ENCODE measurements at places on chromosomes 1 and 21. TPM values are rescaled to one million over a fixed set of nuclear protein-coding genes. Genes with fewer than 3 reads are reported as not detected.

DNA sequence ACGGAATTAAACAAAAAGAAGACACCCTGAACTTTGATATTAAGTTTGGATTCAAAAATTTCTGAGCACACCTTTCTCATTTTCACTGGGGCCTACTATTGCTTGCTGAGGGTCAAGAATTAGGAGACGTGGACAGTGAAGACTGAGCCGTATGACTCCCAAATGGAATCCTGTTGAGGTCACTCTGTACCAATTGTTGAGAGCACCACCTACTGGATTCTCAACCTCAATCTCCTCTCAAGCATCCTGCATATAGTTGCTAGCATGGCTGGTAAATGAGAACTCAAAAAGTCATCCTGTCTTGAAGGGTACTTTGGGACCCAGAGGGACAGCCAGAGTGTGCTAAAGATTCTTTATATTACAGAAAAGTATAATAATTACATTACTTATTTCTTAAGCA, 20.2 kb upstream of the MTR start:
- DNase-seq, result no peak

- no peak for DNase-seq
Observed at GRCh38 chr1:202805886-202806844, 2.1 kb downstream of the KDM5B start.

DNA sequence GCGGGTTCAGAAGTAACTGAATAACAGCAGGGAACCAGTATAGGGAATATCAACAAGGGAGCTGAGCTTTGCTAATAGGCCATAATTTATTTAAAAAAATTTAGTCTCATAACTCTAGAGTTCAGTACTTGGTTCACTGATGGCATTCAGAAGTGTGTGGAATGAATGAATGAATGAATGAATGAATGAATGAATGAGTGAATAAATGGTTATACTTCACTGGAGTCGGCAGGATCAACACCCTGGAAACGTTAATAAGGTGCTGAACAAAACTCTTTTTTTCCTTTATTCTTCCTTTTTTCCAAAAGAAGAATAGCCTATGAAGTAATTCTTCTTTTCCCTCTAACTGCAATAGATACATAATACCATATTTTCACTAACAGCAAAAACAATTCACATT, 129.3 kb downstream of the SIM2 start:
- no peak for DNase-seq

GRCh38 chr1:208557723-208558094, 313.5 kb upstream of the PLXNA2 start:
- DNase-seq, result no peak

- DNase-seq, result no peak
Observed at GRCh38 chr1:33563699-33564098, 91.3 kb downstream of the ZSCAN20 start.

DNA sequence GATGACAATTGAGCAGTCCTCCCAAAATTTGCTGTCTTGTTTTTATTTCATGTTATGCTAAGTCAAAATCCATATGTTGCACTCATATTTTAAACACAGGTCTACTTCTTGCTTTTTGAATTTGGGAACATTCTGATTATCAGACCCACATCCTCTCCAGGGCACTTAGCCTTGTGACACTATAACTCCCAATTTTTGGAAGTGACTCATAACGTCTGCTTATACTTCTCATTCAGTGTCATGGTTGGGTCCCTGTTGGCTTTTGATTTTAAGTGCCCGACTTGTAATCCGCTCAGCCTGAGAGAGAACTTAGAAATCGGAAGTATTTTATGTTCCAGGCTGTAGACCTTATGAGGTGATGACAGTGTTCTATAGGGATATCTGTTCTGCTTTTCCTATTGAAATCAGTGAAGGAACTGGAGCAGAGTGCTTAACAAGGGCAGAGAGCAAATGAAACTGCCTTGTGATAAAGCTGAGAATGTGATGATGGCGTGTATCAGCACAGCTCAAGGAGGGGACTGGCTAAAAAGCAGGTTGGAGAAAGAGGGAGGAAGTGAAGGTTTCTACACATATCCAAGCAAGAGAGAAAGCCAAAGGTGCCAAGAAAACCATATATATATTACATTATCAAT, 136.0 kb downstream of the HLX start:
- DNase-seq, result no peak

GRCh38 chr1:166062421-166063070, 104.3 kb downstream of the FAM78B start:
- no peak for DNase-seq

- no peak for DNase-seq
Observed at GRCh38 chr21:38888991-38889561, 83.3 kb downstream of the ETS2 start.

DNA sequence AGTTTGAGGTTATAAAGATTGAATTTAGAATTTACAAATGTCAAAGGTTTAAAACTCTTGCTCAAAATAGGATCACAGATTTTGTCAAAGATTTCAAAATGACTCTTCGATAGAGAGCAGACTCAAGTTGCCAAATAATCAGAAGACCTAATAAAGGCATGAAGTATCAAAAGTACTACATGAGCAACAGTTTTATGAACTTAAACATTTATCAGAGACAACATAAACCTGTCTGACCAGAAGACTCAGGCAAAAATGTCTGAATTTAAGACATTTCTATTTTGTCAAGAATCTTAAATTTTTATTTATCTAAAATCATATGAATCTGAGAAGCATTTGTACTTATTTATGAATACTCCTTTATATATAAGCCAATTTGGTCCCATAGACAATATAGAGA, 330.9 kb downstream of the PTPRU start:
- no peak for DNase-seq

DNA sequence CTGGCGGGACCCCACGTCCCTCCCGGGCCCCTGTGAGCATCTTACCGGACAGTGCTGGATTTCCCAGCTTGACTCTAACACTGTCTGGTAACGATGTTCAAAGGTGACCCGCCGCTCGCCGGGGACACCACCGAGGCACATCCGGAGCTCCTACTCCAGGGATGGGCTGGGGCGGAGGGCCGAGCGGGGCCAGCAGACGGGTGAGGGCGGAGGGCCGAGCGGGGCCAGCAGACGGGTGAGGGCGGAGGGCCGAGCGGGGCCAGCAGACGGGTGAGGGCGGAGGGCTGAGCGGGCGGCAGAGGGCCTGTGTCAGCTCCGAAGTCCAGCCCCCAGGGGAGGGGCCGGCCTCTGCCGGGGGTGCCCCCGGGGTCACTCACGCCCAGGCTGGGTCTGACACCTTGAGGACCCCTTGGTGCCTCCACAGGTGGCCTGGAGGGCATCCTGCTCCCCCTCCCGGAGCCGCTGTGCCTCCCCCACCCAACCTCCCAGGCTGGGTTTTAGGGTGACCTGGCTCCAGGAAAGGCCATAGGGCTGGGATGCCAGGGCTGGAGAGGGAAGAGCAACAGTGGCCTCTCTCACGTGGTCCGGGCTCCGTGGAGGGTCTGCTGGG, 5.7 kb upstream of the TTLL10 start:
- no peak for DNase-seq

DNA sequence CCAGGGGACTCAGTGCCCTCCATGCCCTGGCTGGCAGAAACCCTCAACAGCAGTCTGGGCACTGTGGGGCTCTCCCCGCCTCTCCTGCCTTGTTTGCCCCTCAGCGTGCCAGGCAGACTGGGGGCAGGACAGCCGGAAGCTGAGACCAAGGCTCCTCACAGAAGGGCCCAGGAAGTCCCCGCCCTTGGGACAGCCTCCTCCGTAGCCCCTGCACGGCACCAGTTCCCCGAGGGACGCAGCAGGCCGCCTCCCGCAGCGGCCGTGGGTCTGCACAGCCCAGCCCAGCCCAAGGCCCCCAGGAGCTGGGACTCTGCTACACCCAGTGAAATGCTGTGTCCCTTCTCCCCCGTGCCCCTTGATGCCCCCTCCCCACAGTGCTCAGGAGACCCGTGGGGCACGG, 2.8 kb upstream of the TAS1R3 start:
- DNase-seq, result no peak

- DNase-seq, result no peak
Observed at GRCh38 chr1:185541871-185542301, 192.3 kb upstream of the HMCN1 start.

DNA sequence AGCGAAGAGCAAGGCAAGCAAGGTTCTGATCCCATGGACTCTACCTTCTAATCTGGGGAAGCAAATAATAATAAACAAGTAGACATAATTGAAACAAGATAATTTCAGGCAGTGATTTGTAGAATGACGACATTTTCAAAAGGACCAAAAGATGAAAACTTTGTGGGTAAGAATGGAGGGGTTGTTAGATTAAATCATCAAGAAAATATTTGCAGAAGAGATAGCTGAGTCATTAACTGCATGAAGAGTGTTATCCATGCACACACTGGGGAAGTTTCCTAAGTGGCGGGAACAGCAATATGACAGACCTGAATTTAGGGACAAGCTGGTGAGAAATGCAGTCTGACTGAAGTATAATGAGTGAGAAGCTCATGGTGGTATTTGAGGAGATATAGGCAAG, 583.1 kb upstream of the RGS18 start:
- no peak for DNase-seq

- DNase-seq, result no peak
Observed at GRCh38 chr1:68938051-68938666, 441.3 kb upstream of the DEPDC1 start.

DNA sequence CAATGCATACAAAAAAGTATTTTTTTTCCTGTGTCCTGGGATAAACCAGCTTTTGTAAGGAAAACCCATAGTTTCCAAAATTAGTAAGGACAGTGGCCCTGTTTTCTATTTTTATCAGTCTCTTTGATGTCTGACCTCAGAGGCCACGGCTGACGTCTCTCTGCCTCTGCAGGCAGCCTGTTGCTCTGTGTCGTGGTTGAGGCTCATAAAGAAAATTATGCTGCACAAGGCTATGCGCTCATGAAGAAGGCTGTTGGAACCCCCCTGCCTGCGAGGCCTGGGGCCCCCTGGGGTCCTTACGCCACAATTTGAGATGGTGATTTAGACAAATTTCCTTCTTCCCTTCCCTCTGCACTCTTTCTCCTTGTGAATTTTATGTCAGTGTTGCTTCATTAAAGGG, 48.9 kb downstream of the AGPAT3 start:
- DNase-seq, result no peak

GRCh38 chr1:176533020-176533419, 70.0 kb downstream of the PAPPA2 start:
- no peak for DNase-seq

GRCh38 chr1:153929981-153930948, 7.5 kb upstream of the GATAD2B start:
- no peak for DNase-seq

DNA sequence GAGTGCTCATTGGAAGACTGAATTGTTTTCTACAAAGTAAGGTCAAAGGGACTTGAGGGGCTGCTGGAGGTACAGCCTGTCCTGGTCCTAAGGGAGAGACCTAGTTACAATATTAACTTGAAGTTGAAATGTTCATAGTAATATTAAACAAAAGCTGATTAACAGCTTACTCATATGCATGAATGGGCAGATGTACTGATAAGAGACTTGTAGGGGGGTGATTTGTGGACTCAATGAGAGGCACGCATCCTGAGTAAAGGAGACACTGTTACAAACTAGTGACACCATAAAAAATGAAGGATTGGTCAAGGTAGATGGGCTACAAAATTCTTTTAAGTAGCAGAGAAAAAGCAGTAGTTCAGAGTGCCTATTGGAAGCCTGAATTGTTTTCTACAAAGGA, 2.7 kb downstream of the HSD11B1 start:
- no peak for DNase-seq

URB2 gene
- 14.1 TPM for total RNA-seq

FBXO42 gene
- total RNA-seq, result 28.5 TPM

RSBN1 gene
- 25.1 TPM for total RNA-seq

MYOG gene
- not detected for total RNA-seq

C1orf141 gene
- not detected for total RNA-seq

S100A7A gene
- total RNA-seq, result not detected

TNFSF4 gene
- 0.66 TPM for total RNA-seq

AIRE gene
- not detected for total RNA-seq

RNU1-1 gene
- under 0.01 TPM for total RNA-seq

PADI2 gene
- total RNA-seq, result 9.2 TPM

YIPF1 gene
- 21.3 TPM for total RNA-seq
